HepG2 (cell line): ENCODE measurements at places on chromosomes 3 and 15. TPM values are rescaled to one million over a fixed set of nuclear protein-coding genes. Genes with fewer than 3 reads are reported as not detected.

Gene SRGAP3
- 1.2 and 1.6 TPM in 2 replicates for total RNA-seq

Gene HES1
- 15.0 and 19.8 TPM in 2 replicates for total RNA-seq

DNA sequence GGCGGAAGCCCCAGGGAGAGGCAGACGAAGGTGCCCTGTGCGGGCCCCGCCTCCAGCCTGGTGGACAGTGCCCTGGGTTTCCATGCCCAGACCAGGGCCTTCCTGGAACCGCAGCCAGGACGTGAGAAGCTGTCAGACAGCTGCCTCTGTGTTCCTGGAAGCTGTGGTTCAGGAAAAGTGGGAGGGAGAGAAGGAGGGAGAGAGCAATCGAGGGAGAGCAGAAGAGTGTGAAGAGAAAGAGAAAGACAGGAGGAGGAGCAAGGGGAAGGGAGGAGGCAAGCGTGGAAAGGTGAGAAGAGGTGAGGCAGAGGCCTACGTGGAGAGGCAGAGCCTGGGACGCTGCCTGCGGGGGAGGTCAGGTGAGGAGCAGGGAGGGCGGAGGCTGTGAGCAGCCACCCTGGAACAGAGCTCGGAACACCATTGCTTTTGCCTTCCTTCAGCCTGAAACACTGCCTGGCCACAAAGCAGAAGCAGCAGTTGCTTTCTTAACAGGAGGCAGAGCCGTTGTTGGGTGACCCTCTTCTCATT is 18.6 kb downstream of the ZDHHC19 start:
- H3K4me3 ChIP-seq, result no peak overlapping the region
- H3K27me3 ChIP-seq, result peaks cover 3% of the 10 kb centered on the region; the same call in 1 of the 2 replicates
- no peak overlapping the region for H3K27ac ChIP-seq
- H3K4me1 ChIP-seq, result peaks cover 58% of the 10 kb centered on the region
- no peak for DNase-seq

GRCh38 chr15:39713846-39714245 is 68.8 kb downstream of the FSIP1 start:
- H3K4me3 ChIP-seq, result no peak overlapping the region
- H3K27me3 ChIP-seq, result no peaks in the 10 kb centered on the region
- no peaks in the 10 kb centered on the region for H3K36me3 ChIP-seq
- H3K4me1 ChIP-seq, result no peaks in the 10 kb centered on the region
- DNase-seq, result no peak

- no peak overlapping the region for H3K4me3 ChIP-seq
- H3K27ac ChIP-seq, result no peak overlapping the region
- H3K36me3 ChIP-seq, result no peaks in the 10 kb centered on the region
- H3K4me1 ChIP-seq, result no peaks in the 10 kb centered on the region
These were observed 13.0 kb downstream of the ZBED2 start for GRCh38 chr3:111582120-111582474.
